ENCODE measurements at places on chromosomes 11 and 22. TPM values are rescaled to one million over a fixed set of nuclear protein-coding genes. Genes with fewer than 3 reads are reported as not detected.

Gene RNF141
- 23.9 TPM for total RNA-seq

Gene BDNF
- 4.8 TPM for total RNA-seq

Gene SYT12
- total RNA-seq, result 7.3 TPM

Gene OR52H1
- not detected for total RNA-seq

Gene POU2AF1
- 0.27 TPM for total RNA-seq

Gene PATE2
- total RNA-seq, result not detected

Gene MS4A12
- not detected for total RNA-seq

Gene NEU3
- total RNA-seq, result 16.4 TPM

Gene SCGB2A2
- not detected for total RNA-seq

Gene SNX32
- total RNA-seq, result 2.9 TPM

Gene HMBS
- total RNA-seq, result 62.3 TPM

Gene SGSM1
- 4.1 TPM for total RNA-seq

GRCh38 chr11:68141246-68142027 is 20.2 kb upstream of the CHKA start:
- no peaks in the 10 kb centered on the region for H3K27me3 ChIP-seq
- no peaks in the 10 kb centered on the region for H3K36me3 ChIP-seq
- DNase-seq, result no peak

GRCh38 chr11:31790649-31791048 is 20.5 kb downstream of the PAX6 start:
- DNase-seq, result no peak
- peaks cover 4% of the 10 kb centered on the region for H3K4me1 ChIP-seq
- H3K4me3 ChIP-seq, result no peak overlapping the region
- H3K27ac ChIP-seq, result no peak overlapping the region

DNA sequence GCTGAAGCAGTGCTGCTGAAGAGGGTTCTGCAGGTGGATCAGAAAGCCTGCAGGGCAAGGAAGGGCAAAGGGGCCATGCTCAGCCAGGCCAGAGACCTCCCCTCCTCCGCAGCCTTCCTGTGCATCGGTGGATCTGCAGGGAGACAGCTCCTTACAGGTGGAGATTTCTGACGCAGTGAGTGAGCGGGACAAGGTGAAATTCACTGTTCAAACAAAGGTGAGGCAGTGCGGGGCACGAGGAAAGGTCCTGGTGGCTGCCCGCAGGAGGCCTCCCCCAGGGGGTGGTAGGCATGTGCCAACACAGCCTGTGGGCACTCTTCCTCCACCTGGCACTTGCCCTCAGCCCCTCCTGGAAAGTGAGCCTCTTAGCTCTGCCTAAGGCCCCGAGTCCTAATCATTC is 8.6 kb downstream of the CFL1 start:
- peaks cover 13% of the 10 kb centered on the region for H3K27me3 ChIP-seq
- no peak for DNase-seq
- peaks cover 29% of the 10 kb centered on the region for H3K36me3 ChIP-seq
- no peak overlapping the region for H3K27ac ChIP-seq
- H3K4me1 ChIP-seq, result peaks cover 12% of the 10 kb centered on the region

GRCh38 chr11:70070706-70071105 is 7.4 kb upstream of the ANO1 start:
- H3K27me3 ChIP-seq, result peaks cover 26% of the 10 kb centered on the region
- no peaks in the 10 kb centered on the region for H3K36me3 ChIP-seq
- DNase-seq, result no peak
- no peak overlapping the region for H3K4me3 ChIP-seq
- peaks cover 52% of the 10 kb centered on the region for H3K4me1 ChIP-seq
- no peak overlapping the region for H3K27ac ChIP-seq

- H3K4me3 ChIP-seq, result no peak overlapping the region
- H3K27ac ChIP-seq, result no peak overlapping the region
- peaks cover 2% of the 10 kb centered on the region for H3K4me1 ChIP-seq
- H3K36me3 ChIP-seq, result no peaks in the 10 kb centered on the region
- no peaks in the 10 kb centered on the region for H3K27me3 ChIP-seq
These were observed 802.0 kb downstream of the DLG2 start for GRCh38 chr11:84825106-84825660.

- H3K27ac ChIP-seq, result no peak overlapping the region
- no peak overlapping the region for H3K4me3 ChIP-seq
These were observed 117.2 kb downstream of the MICAL3 start for GRCh38 chr22:17906978-17907747.

DNA sequence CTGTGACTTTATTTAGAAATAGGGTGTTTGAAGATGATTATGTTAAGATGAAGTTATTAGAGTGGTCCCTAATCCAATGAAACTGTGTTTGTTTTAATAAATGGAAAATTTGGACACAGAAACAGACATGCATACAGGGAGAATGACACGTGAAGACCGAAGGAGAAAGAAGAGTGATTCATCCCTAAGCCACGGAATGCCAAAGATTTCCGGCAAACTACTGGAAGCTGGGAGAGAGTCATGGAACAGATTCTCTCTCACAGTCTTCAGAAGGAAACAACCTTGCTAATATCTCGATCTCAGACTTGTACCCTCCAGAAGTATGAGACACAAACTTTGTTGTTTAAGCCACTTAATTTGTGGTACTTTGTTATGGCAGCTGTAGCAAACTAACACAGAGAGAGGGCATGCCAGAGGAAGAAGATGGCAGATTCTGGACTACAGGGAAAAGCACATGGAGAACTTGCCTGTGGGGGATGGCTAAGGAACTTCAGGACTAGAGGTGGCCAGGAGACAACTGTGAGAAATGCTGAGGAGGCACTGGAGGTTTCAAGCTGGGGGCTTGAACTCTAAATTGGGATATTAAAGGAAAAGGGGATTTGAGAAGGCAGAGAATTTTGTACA is 733.5 kb upstream of the CCDC90B start:
- peaks cover 16% of the 10 kb centered on the region for H3K4me1 ChIP-seq
- no peak for DNase-seq
- H3K36me3 ChIP-seq, result no peaks in the 10 kb centered on the region
- H3K4me3 ChIP-seq, result no peak overlapping the region
- H3K27me3 ChIP-seq, result no peaks in the 10 kb centered on the region

- peaks cover 61% of the 10 kb centered on the region for H3K27me3 ChIP-seq
- no peaks in the 10 kb centered on the region for H3K36me3 ChIP-seq
- H3K27ac ChIP-seq, result no peak overlapping the region
- DNase-seq, result no peak
- peak overlapping the region; percentile 78 for H3K4me3 ChIP-seq
- H3K4me1 ChIP-seq, result peaks cover 8% of the 10 kb centered on the region
These were observed 1.6 kb downstream of the P2RY2 start for GRCh38 chr11:73219396-73220285.

- no peaks in the 10 kb centered on the region for H3K4me1 ChIP-seq
- H3K4me3 ChIP-seq, result no peak overlapping the region
- H3K27ac ChIP-seq, result no peak overlapping the region
- H3K36me3 ChIP-seq, result peaks cover 5% of the 10 kb centered on the region
- no peak for DNase-seq
- peaks cover 3% of the 10 kb centered on the region for H3K27me3 ChIP-seq
These were observed 800.9 kb upstream of the TENM4 start for GRCh38 chr11:80241766-80242165.

- H3K36me3 ChIP-seq, result no peaks in the 10 kb centered on the region
- H3K4me3 ChIP-seq, result no peak overlapping the region
- no peak overlapping the region for H3K27ac ChIP-seq
- DNase-seq, result no peak
- peaks cover 17% of the 10 kb centered on the region for H3K27me3 ChIP-seq
- peaks cover 8% of the 10 kb centered on the region for H3K4me1 ChIP-seq
These were observed 171.9 kb downstream of the BUD13 start for GRCh38 chr11:116600930-116601329.

- peaks cover 18% of the 10 kb centered on the region for H3K4me1 ChIP-seq
- no peaks in the 10 kb centered on the region for H3K27me3 ChIP-seq
- no peaks in the 10 kb centered on the region for H3K36me3 ChIP-seq
- H3K27ac ChIP-seq, result no peak overlapping the region
- H3K4me3 ChIP-seq, result no peak overlapping the region
- DNase-seq, result no peak
These were observed 15.2 kb upstream of the FCHSD2 start for GRCh38 chr11:73157101-73158010.

GRCh38 chr11:87974797-87975196 is 200.4 kb downstream of the RAB38 start:
- H3K27me3 ChIP-seq, result no peaks in the 10 kb centered on the region
- H3K27ac ChIP-seq, result no peak overlapping the region
- no peak overlapping the region for H3K4me3 ChIP-seq
- H3K4me1 ChIP-seq, result peaks cover 31% of the 10 kb centered on the region
- DNase-seq, result no peak

GRCh38 chr11:119094816-119095065 is 6.9 kb downstream of the DPAGT1 start:
- DNase-seq, result peak; percentile 74
- H3K4me1 ChIP-seq, result peaks cover 24% of the 10 kb centered on the region
- H3K27me3 ChIP-seq, result no peaks in the 10 kb centered on the region
- H3K4me3 ChIP-seq, result peak overlapping the region; percentile 94

- H3K4me3 ChIP-seq, result no peak overlapping the region
- peaks cover 4% of the 10 kb centered on the region for H3K4me1 ChIP-seq
- peaks cover 98% of the 10 kb centered on the region for H3K27me3 ChIP-seq
- no peak overlapping the region for H3K27ac ChIP-seq
These were observed 48.5 kb downstream of the GGTLC2 start for GRCh38 chr22:22692707-22693530.

- DNase-seq, result no peak
- H3K27me3 ChIP-seq, result no peaks in the 10 kb centered on the region
- no peak overlapping the region for H3K27ac ChIP-seq
- H3K4me3 ChIP-seq, result no peak overlapping the region
- no peaks in the 10 kb centered on the region for H3K36me3 ChIP-seq
- peaks cover 11% of the 10 kb centered on the region for H3K4me1 ChIP-seq
These were observed 335.7 kb upstream of the MPPED2 start for GRCh38 chr11:30921811-30922210.

- H3K36me3 ChIP-seq, result no peaks in the 10 kb centered on the region
- H3K4me3 ChIP-seq, result no peak overlapping the region
- DNase-seq, result no peak
- no peaks in the 10 kb centered on the region for H3K27me3 ChIP-seq
These were observed 344.2 kb upstream of the NCAM1 start for GRCh38 chr11:112617098-112617425.

DNA sequence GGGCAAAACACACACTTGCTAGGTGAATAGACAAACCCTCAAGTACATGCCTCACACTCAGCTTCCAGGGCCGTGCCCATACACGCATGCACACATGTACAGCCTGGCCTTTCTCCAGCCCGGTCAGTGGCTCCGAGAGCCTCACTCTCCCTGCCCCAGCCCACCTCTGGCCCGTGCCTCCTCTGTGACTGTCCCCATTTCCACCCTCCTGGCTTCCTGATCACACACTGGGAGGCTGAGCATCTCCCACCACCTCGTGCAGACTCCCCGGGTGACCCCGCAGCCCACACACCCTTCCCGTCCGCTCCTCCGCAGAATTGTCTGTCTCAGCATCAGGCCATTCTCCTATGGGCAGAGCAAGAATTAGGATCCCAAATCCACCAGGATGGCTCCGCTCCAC is 634.1 kb downstream of the TBC1D22A start:
- 0 out of 2 replicates have a peak, but pooled peaks cover 4% of the 10 kb centered on the region for H3K36me3 ChIP-seq
- H3K27ac ChIP-seq, result no peak overlapping the region
- H3K27me3 ChIP-seq, result no peaks in the 10 kb centered on the region
- H3K4me1 ChIP-seq, result no peaks in the 10 kb centered on the region
- no peak overlapping the region for H3K4me3 ChIP-seq

Measured in WTC11 (cell line).